ENCODE measurements at places on chromosomes 16 and 17.
A peak's percentile ranks its signal among the peaks of the same experiment; 100 is the strongest.

DNA sequence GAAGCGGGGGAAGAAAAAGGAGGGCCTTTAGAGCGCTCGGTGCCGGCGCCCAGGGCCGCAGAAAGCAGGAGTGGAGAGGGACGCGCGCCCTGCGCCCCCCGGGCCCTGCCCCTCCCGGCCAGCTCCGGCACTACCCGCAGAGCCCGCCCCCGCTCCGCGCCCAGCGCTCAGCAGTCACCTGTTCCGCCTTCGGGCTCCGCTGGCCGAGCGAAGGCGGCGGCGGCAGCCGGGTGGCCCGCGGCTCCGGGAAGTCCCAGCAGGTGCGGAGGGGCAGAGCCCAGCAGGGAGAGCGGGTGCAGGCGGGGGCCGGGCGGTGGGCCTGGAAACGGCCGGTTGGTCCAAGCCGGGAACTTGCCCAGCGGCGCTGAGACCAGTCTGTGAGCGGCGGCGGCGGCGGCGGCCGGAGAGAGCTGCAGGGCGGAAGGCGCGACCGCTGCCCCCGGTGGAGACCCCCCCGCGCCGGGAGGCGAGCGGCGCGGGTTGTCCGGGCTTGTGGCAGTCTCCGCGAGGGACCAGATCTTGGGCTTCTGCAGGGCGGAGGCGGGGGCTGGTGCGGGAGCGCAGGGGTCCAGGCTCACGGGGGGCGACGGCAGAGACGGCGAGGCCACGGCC, 2.2 kb downstream of the IRX3 start:
- no peak for DNase-seq

GRCh38 chr17:31845291-31845690, 13.8 kb downstream of the COPRS start:
- no peak for DNase-seq

DNA sequence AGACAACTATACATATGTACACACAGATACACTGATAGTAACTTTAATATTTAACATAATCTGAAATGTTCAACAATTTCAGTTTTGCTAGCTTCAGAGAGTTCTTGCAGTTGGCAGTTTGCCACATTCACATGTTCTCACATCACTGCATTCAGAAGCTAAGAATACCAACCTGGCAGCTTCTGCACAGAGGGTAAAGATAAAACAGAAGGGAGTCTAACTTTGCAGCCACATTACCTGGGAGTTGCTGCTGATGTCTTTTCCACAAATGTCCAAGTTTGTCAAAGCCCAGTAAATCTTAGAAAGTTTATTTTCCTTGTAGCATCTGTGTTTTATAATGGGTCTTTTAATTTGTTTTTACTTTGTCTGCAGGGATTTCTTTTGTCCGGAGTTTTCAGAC, 332.0 kb downstream of the BCAS3 start:
- DNase-seq: no peak

- DNase-seq: peak; percentile 55
Measured at GRCh38 chr16:80803339-80804055, 901 bp downstream of the CDYL2 start.

GRCh38 chr17:31811101-31811500, 47.9 kb downstream of the COPRS start:
- no peak for DNase-seq

Data from CD4-positive, alpha-beta T cell treated with Interleukin-17A for 1 hour (primary cell).